Activated CD4-positive, CD25-positive, alpha-beta regulatory T cell treated with anti-CD3 and anti-CD28 coated beads, Interleukin-2, amount 50 U/mL, for 72 hours (primary cell): ENCODE measurements at places on chromosomes 7 and 10.

GRCh38 chr7:67983486-67983885 is 986.9 kb downstream of the TYW1 start:
- no peak for DNase-seq

DNA sequence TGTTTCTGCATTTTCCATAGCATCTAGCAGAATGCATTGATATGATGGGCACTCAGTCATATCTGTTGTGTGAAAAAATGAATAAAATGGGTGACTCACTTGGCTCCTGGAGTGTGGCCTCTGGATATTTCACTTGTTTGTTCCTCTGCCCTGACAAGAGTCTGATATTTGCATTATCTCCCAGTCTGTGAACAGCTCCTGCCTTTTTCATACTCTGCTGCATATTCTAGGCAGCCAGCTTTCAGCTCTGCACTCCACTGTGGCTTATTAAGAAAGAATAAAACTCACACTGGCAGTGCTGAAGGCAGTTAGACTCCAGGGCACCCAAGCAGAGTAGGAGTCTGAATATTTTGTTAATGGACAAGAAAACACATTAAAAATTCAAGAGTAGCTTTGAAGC is 623.9 kb downstream of the SORCS1 start:
- DNase-seq, result no peak

- DNase-seq, result no peak
Measured at GRCh38 chr7:101622609-101623173, 6.4 kb downstream of the MYL10 start.

GRCh38 chr7:43577485-43577951 is 5.4 kb upstream of the STK17A start:
- no peak for DNase-seq

GRCh38 chr10:130358981-130359650 is 222.9 kb downstream of the GLRX3 start:
- DNase-seq, result no peak

- no peak for DNase-seq
Measured at GRCh38 chr10:120683454-120683853, 167.7 kb upstream of the WDR11 start.

- peak; percentile 54 for DNase-seq
Measured at GRCh38 chr10:110207011-110207804, at the start of gene MXI1. TSS of gene MXI1 (plus strand) at chr10:110207605. CDS start at chr10:110207809, 204 bp downstream.

GRCh38 chr10:50788951-50789945 is 49.5 kb downstream of the ASAH2B start:
- no peak for DNase-seq

- DNase-seq, result no peak
Measured at GRCh38 chr10:106133451-106133850, 1031.1 kb downstream of the SORCS1 start.

GRCh38 chr7:81094952-81095351 is 176.1 kb upstream of the SEMA3C start:
- no peak for DNase-seq

DNA sequence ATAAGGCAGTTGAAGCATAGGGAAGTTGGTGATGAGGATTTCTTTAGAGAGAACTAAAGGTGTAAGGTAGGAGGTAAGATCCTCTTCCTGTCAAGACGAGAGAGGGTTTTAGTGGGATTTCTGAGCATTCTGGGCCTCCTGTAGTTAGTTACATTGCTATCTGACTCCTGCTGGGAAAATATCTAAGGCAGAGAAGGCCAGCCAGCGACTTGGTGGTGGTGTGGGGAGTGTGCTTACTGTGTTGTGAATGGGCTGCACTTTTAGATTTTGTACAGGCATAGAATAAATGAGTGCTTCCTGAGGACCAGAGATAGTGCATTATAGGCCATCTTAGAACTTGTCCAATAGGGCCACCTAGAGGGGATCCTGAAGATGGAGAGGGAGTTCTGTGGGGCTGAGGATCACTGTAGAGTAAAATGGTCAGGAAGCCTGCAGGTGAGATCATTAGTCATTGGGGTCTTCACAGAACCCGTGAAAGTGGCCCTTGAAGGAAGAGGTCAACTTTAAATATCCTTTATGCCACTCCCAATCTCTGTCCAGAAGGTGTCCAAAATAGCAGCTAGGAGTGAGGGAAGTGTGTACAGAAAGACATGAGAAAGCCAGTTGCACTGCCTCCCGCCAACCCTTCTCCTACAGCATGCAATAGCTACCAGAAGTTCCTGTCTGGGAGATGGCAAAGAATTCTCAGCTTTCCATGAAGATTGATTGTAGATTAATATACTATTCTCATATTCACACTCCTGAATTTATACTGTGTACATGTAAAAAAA is 266.6 kb downstream of the POLR1F start:
- no peak for DNase-seq

DNA sequence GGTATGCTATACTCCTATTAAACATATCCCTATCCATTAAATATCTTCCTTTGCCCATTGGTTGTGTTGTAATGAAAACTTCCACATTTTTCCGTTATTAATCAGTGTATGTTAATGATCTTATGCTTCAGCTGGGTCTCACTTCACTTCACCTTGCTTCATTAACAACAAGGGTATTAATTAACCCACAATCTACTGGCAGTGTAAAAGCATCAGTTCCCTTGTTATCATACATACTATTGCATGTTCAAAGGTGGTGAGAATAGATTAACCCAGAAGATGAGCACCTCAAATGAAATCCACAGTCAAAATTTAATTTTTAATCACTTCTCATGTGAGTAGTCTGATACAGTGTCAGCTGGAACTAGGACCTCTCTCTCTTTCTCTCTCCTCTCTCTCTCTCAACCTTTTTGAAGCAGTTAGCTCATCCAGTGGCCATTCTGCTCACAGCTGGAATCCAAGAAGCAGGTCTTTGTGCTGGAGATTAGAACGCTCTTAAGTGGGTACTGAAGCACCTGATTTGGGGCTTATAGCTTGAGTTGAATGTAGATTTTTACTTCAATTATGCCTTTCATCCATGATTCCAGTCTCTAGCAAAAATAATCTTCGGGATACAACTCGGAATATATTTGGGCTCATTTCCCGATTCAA is 172.3 kb downstream of the RAPGEF5 start:
- no peak for DNase-seq

DNA sequence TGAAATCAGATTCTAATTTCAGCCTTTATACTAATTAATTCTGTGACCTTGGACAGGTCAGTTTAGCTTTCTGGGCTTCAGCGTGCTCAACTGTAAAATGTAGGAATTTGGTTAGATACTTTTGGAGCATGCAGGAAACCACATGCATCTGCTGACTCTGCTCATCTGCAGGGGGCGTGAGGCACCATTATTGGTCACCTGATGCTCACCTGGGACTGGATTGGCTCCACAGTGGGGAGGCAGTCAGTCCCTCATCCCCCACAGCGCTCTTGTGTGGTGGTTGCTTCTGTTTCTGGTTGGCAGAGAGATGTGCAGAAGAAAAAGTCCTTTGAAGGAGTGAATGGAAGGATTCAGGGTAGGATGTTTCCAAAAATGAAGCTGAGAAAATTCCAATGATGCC is 150.9 kb upstream of the MTPN start:
- DNase-seq, result no peak

DNA sequence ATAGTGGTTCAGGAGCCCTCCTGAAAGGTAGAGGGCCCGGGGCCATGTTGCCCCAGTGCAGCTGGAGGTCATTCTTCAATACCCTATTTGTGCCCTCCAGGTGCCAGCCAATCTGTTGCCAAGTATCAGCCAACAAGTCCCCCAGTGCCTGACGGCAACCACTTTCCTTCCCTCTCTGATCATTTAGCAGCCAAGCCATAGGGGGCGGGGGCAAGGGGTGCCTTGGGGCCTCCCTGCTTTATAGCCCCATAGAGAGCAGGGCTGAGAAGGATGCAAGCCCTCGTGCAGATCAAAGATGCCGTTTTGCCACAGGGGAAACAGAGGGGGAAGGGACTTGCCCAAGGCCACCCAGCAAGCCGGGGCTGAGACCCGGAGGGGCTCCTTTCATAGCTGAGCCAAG is 149.0 kb upstream of the CHST15 start:
- DNase-seq, result no peak

DNA sequence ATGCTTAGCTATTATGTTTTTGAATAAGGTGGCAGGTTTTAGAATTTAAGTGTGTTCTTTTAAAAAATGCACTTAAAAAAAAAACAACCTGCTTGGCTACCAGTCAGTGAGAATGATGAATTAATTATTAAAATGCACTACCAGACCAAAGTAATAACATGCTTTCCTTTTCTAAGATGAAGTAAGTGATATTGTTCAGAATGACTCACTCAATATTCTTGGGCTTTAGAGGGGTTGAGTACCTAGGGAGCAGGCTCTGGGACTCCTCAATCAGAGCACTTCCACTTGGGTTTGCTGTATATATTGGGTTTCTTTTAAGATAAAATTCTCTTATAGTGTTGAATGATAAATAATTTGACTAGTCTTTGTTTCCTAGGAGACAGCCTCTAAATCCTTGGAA is 8.6 kb downstream of the STAM start:
- no peak for DNase-seq

- no peak for DNase-seq
Measured at GRCh38 chr10:49241385-49241784, 53.2 kb upstream of the TMEM273 start.

DNA sequence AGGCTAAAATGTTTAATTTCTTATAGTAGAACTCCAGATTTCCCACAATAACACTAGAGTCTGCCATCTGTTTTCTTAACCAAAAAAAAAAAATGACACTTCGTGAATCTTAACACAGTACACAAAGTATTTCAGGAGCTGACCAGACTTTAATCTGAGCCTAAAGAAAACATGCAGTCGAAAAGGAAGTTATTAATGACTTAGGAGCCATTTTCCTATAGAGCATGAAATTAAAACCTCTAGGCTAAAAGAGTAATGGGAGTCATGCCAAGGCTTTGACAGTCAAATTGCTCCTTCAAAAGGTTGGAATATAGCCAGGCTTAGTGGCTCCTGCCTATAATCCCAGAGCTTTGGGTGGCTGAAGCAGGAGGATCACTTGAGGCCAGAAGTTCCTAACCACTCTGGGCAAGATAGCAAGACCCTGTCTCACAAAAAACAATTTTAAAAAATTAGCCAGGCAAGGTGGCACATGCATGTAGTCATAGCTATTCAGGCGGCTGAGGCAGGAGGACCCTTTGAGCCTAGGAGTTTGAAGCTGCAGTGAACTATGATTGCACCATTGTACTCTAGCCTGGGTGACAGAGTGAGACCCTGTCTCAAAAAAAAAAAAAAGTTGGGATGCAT is 13.6 kb downstream of the MICU1 start:
- DNase-seq, result no peak

GRCh38 chr10:51879238-51879637 is 179.8 kb upstream of the CSTF2T start:
- DNase-seq, result no peak

DNA sequence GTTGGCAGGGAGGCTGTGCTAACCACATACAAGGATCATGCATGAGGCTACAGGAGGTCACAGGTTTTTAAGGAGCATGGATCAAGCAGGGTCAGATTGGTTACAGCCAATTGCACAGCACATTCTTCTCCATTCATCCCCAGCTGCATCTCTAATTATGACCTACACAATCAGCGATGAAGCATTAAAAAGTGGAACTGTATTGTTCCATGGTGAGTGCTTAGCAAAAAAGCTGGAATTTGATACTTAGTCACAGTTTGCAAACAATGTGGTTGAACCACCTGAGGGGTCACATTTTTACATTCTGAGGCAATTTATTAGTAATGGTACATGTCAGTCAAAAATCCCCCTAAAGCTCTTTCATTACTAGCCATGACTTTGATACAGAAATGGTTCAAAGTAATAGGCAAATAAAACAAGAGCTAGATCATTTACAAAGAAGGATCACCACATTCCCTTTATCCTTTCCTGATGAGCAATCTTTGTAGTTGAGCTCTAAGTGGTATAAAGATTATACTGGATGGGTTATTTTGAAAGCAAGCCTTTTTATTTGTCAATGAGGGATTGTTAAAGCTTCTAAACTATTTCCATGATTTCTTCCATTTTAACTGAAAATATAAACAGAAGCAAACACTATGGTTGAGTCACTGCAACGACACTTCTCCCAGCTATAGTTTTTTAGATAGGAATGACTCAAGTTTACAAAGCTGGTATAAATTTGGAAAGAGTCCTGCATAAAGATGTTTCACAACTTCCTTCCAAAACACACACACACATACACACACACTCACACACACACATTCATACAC is 217.8 kb upstream of the SEMA3A start:
- DNase-seq, result no peak

DNA sequence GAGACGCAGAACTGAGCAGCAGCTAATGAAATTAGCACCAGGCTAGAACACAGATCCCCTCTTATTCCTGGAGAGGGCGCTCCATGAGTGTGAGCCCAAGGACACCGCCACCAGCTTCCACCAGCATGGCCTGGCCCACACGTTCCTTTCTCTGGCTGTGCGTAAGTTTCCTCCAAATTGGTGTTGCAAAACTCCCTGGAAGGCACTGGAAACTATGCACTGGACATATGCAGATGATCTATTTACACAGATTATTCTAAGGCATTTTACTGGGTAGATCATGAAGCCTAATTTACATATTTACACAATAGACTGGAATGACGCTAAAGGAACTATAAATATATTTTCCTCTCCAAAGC is 455.6 kb upstream of the FOXK1 start:
- DNase-seq, result no peak

- DNase-seq, result no peak
Measured at GRCh38 chr10:98488669-98489430, 42.1 kb upstream of the HPS1 start.

DNA sequence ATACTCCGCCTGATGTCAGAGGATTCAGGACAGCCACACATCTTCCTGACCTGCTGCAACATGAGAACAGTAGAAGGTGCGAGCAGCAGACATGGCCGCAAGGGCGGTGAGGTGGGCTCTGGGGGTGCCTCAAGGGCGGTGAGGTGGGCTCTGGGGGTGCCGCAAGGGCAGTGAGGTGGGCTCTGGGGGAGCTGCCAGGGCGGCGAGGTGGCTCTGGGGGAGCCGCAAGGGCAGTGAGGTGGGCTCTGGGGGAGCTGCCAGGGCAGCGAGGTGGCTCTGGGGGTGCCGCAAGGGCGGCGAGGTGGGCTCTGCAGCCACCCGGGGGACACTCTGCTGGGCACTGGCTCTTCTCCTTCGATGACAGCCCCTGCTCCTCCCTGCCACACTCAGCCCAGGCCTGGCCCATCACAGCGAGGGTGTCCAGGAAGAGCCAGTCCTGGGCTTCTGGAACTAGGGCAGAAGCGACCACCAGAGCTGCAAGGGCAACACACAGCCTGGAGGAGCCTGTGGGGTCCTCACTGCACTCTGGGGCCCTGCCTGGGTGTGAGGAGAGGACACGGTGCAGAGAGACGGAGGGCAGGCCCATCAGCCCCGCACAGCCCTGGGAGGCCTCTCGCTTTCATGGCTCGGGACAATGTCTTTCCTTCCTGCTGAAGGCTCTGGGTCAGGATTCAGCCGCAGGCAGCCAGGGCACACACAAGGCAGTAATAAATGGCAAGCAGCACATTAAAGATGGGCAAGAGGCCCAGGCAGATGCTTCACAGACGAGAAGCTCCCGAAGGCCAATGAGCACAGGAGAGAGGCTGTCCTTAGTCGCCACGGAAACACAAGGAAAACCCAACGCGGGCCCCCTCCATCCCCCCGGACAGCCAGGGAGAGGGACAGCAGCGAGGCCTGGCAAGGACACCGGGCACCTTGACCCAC is 42.5 kb downstream of the STK32C start:
- no peak for DNase-seq
